ENCODE measurements at places on chromosomes 1 and 21.
A peak's percentile ranks its signal among the peaks of the same experiment; 100 is the strongest.

GRCh38 chr1:177130451-177130945, 34.0 kb downstream of the ASTN1 start:
- DNase-seq: no peak

DNA sequence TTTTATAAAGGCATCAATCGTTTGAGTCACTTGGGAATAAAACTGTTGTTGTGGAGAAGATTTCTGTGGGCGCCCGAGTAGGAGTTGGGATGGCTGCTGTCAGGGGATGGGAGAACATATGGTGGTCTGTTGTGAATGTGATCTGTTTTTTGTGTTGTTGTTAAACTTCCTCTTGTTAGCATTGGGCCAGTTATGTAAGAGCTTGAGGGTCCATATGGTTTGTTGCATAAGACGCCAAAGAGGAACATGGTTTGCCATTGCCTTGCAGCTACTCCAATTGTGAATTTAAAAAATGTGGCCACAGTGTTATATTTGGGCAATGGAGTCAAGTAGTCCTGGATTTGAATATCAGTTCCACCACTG, 136.1 kb upstream of the JUN start:
- DNase-seq: no peak

DNA sequence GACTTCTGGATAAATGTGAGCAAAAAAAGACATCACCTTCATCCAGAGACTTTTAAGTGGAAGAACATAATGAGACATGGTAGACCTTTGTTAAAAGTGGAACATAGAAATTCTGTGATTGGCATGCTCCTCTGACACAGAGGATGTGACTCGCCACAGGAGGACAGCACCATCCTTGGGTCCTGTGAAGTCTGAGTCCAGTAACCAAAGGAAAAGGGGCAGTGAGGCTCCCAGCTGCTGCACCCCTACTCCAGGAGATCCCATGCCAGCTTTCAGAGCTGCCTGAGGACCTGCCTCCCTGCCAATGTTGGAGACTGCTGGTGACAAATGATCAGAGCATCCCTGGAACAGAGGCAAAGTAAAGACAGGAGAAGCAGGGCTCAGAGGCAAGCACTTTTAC, 136.2 kb downstream of the BRINP2 start:
- peak; percentile 34 for DNase-seq

GRCh38 chr1:213179784-213180183, 128.7 kb downstream of the RPS6KC1 start:
- DNase-seq: no peak
